ENCODE measurements at places on chromosomes 3 and 15.

DNA sequence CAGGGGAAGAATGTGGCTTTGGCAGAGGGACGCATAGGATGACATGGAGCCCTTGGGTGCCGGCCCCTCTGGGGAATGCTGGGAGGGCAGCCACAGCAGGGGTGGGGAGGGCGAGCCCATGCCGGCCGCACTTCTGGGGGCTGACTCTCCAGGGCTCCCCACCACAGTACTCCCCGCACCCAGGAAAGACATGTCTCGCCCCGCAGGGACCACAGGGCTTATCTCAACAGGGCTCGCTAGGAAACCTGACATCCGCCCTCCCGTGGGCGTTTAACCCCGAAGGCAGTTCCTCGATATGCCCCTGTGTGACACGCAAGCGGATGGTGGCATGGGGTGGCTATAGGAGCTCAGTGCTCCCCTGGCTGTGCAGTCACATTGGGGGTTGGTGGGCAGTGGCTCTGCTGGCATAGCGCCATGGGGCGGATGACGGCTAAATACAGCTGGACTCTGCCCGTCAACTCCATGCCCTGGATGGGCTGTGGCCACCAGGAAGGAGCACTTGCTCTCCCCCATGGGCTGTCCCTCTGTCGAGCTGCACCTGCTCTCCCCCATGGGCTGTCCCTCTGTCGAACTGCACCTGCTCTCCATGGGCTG lies 141.4 kb downstream of the ADAMTS17 start:
- no peak for DNase-seq

- DNase-seq = no peak
These were observed 174.5 kb upstream of the TMC3 start for GRCh38 chr15:81548365-81549130.

DNA sequence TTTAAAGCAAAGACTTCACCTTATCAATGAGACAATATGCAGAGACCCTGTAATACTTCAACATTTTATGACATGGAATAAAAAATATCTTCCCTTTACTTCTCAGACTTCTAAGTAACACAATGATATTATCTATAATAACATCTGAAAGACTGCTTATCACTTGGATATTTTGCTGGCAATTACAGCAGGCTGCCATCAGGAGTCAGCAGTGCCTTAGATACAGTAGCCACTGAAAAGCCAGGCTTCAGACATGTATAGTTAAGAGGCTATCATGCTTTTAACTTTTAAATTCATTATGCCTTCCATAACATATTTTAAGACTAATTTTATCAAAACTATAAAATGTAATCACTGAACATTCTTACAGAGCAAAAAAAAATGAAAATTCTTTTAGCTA lies 227.5 kb downstream of the NEK10 start:
- DNase-seq = no peak

DNA sequence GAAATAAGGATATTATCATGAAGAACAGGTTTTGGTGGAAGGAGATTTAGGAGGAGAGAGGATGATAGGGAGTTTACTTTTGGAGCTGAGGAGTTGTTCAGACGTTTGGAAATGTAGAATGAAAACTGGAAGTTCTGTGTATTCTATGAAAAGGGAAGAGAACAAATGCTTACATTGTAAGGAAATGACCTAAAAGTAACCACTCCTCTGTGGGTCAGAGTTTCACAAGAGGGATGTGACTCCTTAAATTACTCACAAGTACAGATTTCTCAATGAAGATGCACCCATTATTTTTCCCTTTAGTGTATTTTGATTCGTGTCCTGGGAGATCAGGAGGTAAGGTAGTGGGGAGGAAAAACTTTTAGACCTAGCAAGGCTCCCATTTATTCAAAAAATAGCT lies 4.0 kb downstream of the RNF13 start:
- no peak for DNase-seq

GRCh38 chr3:177089110-177089509 lies 108.2 kb downstream of the TBL1XR1 start:
- no peak for DNase-seq

DNA sequence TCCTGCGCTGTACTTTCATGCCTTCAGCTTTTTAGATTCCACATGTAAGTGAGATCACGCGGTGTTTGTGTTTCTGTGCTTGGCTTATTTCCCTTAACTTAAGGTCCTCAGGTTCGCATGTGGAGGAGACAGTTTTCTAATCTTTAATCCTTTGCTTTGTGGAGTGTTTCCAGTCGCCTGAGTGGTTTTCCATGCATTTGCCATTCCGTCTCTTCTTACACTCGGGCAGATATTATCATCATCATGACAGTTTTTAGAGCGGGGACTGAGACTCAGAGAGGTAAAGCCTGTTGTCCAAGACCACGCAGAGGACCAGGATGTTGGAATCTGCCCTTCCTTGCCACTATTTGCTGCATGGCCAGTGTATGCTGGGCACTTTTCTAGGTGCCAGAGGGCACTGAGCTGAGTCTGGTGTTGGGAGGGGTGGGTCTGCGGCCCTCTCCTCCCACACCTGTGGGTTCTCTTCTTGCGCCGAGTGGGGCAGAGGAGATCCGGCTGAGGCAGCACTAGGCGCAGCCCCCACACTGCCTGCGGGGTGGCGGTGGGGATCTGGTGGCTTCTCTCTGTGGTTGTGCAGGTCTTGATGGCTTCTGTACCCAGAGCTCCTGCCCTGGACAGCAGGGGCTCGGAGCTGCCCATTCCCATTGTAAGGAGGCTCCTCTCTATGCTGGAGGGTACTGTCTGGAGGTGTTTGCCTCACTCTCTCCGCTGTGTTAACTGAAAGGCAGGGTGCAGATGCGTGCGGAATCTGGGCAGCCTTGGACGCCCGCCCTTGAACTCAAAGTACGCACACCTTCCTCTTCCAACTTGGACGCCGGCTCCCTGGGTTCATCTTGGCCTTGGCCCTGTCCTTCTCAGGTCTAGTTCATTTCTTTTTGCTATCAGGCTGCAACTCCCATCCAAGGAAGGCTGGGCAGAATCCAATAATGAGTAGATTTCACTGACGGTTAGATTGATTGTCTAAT lies 156.0 kb upstream of the RGMA start:
- no peak for DNase-seq

GRCh38 chr15:78061963-78062427 lies 15.5 kb downstream of the TBC1D2B start:
- DNase-seq = peak; percentile 23

DNA sequence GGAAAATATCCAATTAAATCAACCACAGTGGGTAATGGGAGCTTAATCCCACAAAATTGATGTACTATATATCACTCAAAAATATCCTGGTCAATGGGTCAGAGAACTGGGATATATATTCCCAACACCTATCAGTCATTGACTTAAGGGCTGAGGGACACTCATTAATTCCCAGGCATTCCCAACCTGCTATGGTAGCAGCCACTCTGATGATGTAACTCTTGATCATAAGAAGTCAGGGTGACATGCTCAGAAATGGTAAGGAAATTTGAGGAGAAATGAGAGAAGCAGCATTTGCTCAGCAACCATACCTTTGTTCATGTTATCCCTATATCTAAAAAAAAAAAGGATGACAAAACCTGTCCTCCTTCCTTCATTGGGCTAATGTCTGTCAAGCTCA lies 3.1 kb upstream of the PLOD2 start:
- no peak for DNase-seq

GRCh38 chr15:57922776-57923175 lies 142.7 kb downstream of the ALDH1A2 start:
- peak; percentile 72 for DNase-seq

DNA sequence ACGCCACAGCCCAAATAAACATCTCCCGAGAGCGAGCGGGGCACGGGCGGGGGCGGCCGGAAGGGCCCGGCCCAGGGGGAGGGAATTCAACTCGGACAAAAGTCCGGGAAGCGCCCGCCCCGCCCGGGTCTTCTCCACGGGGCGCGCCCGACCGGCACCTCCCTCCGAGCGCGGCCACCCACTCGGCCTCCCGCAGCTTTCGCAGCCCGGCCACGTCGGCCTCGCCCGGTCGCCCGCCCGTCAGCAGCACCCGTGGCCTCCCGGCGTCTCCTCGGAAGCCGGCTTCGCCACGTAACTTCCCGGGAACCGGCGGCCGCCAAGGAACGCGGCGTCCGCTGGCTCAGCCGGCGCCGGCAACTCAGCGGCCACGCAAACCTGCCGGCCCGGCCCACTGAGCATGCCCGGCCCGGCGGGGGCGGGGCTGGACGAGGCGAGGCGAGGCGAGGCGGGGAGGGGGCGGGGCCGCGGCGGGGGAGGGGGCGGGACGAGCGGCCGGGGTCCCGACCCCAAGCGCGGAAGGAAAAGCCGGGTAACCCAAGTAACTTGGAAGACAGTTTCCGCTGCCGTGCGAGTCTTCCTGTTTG lies at the start of gene TJP1:
TJP1 (minus strand) TSS at position 369 of the 584 bp plus-strand sequence. CDS start 440 bp downstream, outside the sequence.
- DNase-seq = peak; percentile 74

GRCh38 chr15:64836023-64836536 lies 5.6 kb upstream of the PLEKHO2 start:
- DNase-seq = no peak

- peak; percentile 37 for DNase-seq
These were observed 56.9 kb downstream of the CYP19A1 start for GRCh38 chr15:51281368-51281967.

DNA sequence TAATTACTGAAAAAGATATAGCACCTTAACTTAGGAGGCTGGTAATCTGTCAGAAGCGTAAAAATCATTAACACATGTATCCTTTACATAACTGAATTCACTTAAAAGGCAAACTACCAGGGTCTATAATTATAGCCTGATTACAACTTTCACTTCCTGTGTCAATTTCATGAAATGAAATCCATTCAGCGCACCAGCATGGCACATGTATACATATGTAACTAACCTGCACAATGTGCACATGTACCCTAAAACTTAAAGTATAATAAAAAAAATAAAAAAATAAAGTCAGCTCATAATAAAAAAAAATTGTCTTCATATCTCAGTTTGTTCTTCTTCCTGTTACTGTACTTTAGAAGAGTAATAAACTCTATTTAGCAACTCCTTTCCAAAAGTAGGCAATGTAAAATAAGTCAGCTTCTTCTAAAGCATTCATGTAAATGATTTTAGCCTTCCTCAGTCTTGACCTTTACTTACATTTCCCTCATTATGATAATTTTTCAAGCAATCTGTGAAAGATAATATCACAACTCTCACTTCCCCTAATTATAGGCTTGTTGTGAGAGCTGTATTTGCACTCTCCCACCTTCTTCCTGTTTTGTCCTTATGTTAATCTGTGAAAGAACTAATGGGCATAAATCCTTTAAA lies 50.1 kb downstream of the KBTBD8 start:
- DNase-seq = no peak

DNA sequence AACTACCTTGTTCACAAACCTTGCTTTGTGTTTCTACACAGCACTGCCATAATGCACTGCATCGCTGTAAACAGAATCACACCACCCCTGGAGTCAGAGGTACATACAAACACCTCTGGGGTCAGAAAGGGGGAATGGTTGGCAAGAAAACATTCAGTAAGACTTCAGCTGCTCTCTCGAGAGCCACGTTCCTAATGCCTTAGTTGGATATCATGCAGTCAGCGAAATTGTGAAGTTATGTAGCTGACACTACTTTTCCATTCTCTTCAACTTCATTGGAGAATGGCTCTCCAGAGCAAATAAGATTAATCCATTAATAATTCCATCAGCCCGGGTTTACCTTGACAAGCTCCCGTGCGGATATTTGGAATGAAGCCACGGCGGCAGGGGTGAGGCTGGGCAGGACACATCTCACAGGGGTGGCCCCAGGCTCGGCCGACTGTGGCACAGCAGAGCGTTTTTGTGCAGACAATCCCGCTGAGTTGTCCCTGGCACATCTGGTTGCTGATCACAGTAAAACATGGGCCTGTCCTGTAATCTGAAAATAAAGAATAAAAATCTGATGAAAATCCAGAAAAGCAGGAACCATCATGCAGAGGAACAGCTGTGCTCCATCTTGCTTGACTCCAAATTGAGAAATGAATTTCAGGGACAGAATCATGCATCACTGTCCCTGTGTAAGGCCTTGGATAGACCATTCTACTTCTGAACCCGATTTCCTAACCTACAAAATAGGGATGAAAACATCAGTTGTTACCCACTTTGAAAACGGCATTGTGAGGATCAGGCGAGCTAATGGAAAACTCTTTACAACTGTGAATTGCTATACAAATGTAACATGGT lies 108.0 kb downstream of the FBN1 start:
- no peak for DNase-seq

All from kidney glomerular epithelial cell (primary cell).